Dermis microvascular lymphatic vessel endothelial cell (primary cell): ENCODE measurements at places on chromosomes 2 and 18. TPM values are rescaled to one million over a fixed set of nuclear protein-coding genes. Genes with fewer than 3 reads are reported as not detected.

GRCh38 chr2:32838949-32839348 is 107.8 kb upstream of the LTBP1 start:
- peak; percentile 7 for DNase-seq

DNA sequence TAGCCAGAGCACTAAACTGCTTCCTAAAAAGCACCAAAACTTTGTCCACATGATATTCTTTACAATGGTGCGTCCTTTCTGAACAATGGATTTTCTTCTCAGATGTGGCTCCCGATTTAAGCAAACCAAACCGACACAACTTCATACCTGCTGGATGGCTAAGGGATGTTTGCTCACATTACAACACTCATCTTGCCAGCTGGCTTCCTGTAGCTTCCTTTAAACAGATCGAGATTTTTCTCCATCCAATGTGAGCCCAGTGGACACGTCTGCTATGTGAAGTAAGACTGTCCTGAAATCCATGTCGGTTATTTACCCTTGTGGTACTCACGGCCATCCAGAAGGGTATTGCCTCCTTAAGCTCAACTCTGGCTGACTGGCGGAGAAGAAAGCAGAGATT is 126.5 kb downstream of the MAPK4 start:
- no peak for DNase-seq

DNA sequence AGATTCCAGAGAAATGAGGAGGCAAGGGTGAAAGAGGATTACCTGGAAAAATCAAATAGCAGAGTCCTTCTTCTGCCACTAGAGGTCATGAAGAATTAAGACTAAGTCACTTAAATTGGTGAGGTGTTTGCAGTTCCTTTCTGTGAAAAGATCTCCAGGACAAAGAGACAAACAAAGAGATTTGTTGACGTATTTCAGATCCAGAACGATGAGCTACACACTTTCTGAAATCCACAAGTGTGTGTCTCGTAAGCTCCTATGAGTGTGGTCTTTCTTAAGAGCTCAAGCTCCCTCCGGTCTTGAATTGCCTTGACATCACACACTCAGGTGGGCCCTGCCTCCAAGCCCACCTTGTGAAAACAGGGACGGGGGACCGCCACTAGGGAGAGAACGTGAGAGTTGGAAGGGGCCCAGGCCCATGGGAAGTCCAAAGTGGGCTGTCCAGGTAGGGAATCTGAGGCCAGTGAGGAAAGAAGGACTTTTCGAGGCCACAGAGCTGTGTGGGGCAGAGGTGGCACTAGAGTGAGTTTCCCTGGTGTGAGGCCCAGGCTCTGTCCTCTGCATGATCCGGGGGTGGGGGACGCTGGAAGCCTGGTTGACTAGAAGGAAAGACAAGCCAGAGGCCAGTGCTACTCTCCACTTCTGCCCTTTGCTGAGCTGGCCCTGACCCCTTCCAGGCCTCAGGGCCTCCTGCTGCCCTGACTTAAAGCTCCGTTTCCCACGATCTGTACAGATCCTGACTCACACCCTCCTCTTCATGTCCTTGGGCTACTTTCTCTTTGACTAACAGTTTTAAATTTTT is 168.1 kb upstream of the NCK2 start:
- DNase-seq = peak; percentile 27

GRCh38 chr2:12895017-12895416 is 178.3 kb downstream of the TRIB2 start:
- no peak for DNase-seq

DNA sequence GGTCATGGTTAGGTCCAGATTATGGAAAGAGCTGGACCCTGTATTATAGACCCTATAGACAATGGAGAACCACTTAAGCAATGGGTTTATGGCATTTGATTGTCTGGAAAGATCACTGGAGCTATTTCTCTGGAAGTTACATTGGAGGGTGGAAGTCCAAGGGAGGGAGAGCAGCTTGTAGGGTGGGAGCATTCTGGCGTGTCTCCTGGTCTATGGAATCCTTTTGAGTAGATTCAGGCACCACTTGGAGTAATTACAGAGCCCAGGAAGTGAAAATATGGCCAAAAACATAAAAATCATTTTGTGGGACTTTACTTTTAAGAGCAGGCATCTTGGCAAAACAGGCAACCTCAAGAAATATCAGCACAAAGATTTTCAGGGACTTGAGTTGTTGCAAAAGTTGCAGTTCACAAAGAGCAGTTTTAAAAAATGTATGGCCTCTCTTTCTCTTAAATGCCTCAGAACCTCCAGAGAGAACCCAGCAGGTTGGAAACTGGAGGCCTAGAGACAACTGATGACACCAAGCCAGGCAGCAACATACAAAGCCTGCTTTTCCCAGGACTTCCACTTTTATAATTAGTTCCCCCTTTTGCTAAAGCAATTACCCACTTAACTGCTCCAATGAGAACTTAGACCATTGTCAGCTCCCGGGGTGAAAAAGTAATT is 331.0 kb downstream of the MYCN start:
- DNase-seq = no peak

The GRB14 gene
- 0.38 and 0.64 TPM in 2 replicates for total RNA-seq

The GATA6 gene
- 0.13 and 0.51 TPM in 2 replicates for total RNA-seq

The KIAA2012 gene
- not detected in 2 replicates for total RNA-seq

DNA sequence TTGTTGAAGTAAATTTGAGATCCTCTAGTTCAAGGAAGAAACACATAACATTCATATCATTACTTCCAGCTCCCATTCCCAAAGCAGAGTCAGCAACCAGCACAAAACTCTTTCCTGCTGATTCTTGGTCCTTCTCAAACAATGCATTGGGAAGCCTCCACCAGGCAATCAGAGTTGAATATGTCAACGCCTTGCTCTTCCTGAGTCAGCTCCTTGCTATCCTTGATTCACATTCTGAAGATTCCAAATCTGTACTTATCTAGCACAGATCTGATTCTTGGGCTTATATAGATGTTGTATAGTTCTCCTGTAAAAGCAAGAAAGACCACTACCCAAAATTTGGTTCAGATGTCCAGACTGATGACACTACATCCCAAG is 29.6 kb downstream of the CFAP210 start:
- DNase-seq = no peak

DNA sequence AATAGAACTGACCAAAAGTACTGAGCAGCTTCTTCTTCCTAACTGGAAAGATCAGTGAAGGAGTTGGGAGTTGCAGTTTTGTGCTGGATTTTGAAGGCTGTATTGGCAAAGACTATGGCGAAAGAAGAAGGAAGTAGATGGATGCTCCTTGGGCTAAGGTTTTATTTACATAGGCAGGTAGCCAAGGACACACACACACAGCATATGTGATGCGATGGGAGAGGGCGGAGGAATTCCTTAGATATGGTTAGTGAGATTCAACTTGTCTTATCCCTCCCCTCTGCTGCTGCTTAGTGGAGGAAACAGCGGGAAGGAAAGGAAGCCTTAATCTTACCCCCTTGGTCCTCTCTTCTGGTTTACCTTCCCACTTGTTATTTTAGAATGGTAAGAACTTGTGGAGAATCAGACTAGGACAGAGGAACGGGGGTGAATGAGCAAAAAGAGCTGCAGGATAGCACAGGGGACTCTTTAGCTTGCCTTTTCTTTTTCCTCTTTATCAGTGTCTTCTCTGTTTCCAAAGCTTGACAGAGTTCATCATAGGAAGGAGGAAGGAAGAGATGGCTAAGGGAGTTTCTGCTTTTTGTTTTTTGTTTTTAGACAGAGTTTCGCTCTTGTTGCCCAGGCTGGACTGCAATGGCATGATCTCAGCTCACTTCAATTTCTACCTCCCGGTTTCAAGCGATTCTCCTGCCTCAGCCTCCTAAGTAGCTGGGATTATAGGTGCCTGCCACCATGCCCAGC is 87.9 kb downstream of the OSBPL6 start:
- peak; percentile 52 for DNase-seq

GRCh38 chr2:127893494-127893893 is 7.7 kb upstream of the AMMECR1L start:
- DNase-seq = no peak

The ALK gene
- total RNA-seq = not detected in 2 replicates

The MEP1B gene
- not detected in 2 replicates for total RNA-seq

GRCh38 chr2:191666226-191666625 is 11.7 kb upstream of the NABP1 start:
- no peak for DNase-seq

GRCh38 chr18:10863026-10863425 is 286.3 kb downstream of the PIEZO2 start:
- DNase-seq = peak; percentile 80

- no peak for DNase-seq
Observed at GRCh38 chr18:74476140-74476539, 19.0 kb upstream of the DIPK1C start.

- DNase-seq = no peak
Observed at GRCh38 chr2:133374781-133375180, 193.5 kb downstream of the NCKAP5 start.

GRCh38 chr2:84460670-84461069 is 1.6 kb upstream of the SUCLG1 start:
- DNase-seq = no peak

The BIRC6 gene
- 127 and 146 TPM in 2 replicates for total RNA-seq

The ZNF385B gene
- total RNA-seq = not detected in 2 replicates

The GRHL1 gene
- 0.26 and 0.76 TPM in 2 replicates for total RNA-seq

The PRKRA gene
- 29.7 and 31.5 TPM in 2 replicates for total RNA-seq

DNA sequence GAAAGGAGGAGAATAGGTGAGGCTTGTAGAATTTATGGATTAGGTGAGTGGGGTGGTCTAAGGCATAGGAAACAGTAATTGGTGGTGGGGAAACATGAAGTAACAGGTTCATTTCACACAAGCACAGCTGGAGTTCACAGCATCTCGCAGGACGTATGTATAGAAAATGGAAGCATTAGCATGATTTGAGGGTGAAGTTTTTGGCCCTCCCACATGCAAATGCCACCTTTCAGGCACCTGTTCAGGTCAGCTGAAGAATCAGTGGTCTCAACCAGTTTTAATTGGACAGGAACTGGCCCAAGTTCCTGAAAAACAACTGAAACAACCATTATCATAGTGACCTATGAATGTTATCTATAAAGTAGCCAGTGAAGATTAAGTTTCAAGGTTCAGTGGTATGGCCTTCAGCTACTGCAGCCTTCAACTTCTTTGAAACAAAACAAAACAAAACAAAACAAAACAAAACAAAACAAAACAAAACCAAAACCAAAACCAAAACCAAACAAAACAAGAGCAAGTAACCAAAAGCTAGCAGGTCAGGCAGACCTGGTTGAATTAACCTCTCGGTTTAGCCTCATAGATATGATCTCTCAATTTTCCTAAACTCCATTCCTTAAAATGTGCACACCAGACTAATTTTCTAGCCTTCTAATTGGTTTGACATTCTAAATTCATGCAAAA is 102.1 kb upstream of the SPHKAP start:
- no peak for DNase-seq

- no peak for DNase-seq
Observed at GRCh38 chr2:122105877-122106206, 350.4 kb downstream of the TSN start.

DNA sequence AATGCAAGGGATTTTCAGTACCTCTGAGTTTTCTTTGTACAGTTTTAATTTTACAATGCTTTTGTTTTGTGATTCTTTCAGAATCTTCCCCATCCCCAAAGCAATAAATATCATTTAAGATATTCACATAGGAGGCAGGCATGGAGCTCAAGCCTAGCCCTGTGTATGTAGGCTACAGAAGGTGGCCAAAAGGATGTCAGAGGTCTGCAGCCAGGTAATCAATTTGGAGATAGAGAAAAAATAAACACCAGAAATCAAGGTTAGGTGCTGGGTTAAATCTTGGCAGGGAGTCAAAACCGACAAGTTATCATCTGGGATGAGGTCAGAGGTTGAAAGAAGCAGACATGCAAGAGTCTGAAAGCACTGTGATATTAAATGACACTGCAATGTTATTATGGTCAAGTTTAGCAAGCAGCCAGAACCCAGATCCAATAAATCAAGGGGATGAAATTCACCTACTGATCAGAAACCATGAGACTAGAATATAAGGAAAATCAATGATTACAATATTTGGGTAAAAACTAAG is 45.1 kb upstream of the LRP1B start:
- peak; percentile 33 for DNase-seq

The MTX2 gene
- 23.2 and 26.8 TPM in 2 replicates for total RNA-seq

The SPATA3 gene
- total RNA-seq = not detected in 2 replicates

GRCh38 chr2:30266051-30266621 is 34.8 kb downstream of the LBH start:
- peak; percentile 41 for DNase-seq

The FAM110C gene
- total RNA-seq = 0.39 and 0.51 TPM in 2 replicates

DNA sequence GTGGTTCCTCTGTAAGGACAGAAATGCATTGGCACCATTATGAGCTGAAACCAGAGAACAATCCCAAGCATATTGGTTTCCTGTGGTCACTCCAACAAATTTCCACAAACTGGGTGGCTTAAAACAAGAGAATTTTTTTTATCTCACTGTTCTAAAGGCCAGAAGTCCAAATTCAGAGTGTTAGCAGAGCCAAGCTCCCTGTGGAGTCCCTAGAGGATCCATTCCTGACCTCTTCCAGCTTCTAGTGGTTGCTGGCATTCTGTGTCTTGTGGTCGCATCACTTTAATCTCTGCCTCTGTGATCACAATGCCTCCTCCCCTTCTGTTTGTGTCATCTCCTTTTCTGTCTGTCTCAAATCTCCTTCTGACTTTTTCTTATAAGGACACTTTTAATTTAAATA is 380.3 kb downstream of the NYAP2 start:
- DNase-seq = no peak

DNA sequence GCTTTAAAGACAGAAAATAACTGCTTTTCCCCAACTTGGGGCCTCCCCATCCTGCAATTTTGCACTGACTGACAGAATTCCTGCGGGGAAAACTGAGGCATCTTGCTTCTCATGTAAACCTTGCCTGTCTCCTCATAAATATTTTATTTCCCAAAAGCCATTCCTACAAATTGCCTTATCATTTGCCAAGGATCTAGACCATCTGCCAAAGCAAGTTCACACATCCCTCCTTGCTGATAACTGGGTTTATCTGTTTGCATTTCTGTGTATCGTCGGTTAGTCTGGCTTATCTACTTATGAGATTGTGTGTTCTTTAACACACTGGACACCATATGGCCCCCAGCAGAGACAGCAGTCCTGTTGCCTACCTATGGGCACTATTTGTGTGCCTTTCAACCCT is 3.0 kb upstream of the CNGA3 start:
- DNase-seq = no peak

DNA sequence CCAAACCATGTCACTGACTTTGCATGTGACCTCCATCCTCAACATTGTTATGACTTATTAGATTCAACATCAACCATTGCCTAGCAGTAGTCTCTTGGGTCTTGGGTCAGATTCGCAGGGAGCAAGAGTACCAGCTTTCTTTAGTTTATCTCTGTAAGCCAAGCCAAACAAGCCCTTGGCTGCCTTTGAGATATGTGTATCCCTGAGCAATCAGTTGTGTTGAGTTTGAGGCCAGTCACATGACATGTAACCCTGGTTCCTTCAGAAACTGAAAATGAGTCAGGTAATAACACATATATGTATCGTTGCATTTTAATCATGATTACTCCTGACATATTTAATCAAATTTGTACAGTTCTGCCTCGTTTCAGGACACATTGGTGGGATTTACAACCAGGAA is 173.3 kb downstream of the PARD3B start:
- DNase-seq = no peak

The HOXD8 gene
- 17.2 and 20.9 TPM in 2 replicates for total RNA-seq

- no peak for DNase-seq
Observed at GRCh38 chr2:85394976-85395375, 15.2 kb downstream of the CAPG start.

The KIF5C gene
- total RNA-seq = under 0.01 TPM in 2 replicates
